Stimulated activated CD4-positive, alpha-beta T cell treated with anti-CD3 and anti-CD28 coated beads, Interleukin-15, amount 100 ng/mL, for 48 hours (primary cell): ENCODE measurements at places on chromosomes 3 and 15.

GRCh38 chr3:171456765-171457606 lies 3.2 kb downstream of the TNIK start:
- DNase-seq = no peak

DNA sequence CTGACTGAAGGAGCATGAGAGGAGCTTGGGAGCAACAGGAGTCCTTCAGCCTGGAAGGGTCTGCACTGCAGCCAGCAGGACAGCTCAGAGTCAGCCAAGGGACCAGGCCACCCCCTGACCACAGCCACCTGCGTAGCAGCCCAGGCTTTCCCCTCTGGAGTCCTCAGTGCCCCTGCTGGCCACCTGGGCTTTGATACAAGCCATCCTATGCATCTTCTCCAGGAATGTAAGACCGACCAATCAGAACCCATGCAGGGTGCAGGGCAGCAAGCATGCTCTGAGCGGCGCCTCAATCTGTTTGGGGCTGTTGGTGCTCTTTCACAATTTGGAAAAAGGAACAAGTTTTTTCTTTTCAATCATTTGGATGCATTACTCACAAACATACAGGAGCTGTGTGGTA lies 52.0 kb downstream of the DZIP1L start:
- no peak for DNase-seq

GRCh38 chr3:60101621-60102020 lies 1051.8 kb upstream of the CFAP20DC start:
- DNase-seq = no peak

- DNase-seq = no peak
These were observed 51.6 kb upstream of the CMTM7 start for GRCh38 chr3:32340039-32340438.

- peak; percentile 33 for DNase-seq
These were observed 19.2 kb upstream of the KPNA1 start for GRCh38 chr3:122533931-122534334.

DNA sequence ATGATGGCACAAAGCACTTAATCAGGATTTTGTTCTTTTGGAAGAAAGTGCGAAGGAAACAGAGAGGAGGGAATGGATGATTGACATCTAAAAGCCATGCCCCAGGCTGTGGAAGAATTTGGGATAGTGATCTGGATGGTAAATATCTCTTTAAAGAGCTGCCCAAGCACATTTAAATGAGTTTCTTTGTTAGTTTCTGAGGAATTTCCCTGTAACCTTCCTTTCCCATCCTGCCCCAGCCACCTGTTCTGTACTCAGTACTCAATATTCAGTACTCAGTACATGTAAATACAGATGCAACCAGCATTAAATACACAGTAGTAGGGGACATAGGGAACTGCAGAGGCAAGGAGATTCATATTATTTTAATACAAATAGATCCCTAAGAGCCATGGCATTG lies 7.8 kb upstream of the CORO2B start:
- DNase-seq = no peak

DNA sequence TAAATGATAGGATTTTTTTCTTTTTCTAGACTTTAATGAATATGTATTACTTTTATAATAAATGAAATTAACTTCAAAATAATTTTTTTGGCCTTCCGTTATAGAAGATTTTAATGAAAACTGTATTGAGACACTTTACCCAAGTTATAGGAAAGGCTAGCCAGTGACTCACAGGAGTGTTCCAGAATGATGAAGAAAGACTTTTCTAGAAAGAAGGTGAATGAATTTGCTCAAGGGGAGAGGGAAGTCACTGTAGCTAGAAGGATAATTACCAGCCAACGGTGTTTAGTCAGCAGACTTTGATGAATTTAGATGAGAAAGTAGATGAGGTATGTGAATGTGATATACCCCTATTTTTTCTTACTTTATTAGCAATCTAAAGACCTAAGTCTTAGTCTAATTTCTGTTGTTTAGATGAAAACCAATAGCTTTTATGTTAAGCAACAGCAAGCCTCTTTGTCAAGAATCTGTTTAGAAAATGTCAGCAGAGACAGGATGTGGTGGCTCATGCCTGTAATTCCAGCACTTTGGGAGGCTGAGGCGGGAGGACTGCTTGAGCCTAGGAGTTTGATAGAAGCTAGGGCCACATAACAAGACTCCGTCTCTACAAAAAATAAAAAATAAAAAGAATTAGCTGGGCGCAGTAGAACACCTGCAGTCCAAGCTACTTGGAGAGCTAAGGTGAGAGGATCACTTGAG lies 3.2 kb downstream of the ALAS1 start:
- DNase-seq = no peak

GRCh38 chr3:30011237-30011803 lies 595.1 kb upstream of the TGFBR2 start:
- DNase-seq = no peak

DNA sequence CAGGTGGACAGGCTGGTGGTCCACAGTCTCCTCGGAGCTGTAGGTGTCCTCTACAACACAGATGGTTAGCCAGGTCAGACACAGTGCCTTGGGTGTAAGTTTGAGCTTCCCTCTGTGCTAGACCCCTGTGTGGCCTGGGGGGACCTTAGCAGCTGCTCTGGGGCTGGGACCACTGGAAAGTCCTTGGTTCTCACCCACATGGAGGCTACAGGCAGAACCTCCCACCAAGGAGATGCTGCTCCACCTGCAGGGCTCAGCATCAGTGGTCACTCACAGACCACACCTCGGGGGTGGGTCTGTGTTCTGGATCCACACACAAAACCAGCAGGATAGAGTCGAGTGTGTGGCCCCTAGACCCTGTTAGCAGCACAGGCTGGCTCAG lies 8.4 kb downstream of the RASL12 start:
- no peak for DNase-seq

- no peak for DNase-seq
These were observed 116.5 kb upstream of the SLC2A2 start for GRCh38 chr3:171142985-171143384.

GRCh38 chr3:47578119-47578632 lies 489 bp downstream of the CSPG5 start:
- no peak for DNase-seq

GRCh38 chr3:63364910-63365309 lies 86.8 kb downstream of the SYNPR start:
- no peak for DNase-seq

DNA sequence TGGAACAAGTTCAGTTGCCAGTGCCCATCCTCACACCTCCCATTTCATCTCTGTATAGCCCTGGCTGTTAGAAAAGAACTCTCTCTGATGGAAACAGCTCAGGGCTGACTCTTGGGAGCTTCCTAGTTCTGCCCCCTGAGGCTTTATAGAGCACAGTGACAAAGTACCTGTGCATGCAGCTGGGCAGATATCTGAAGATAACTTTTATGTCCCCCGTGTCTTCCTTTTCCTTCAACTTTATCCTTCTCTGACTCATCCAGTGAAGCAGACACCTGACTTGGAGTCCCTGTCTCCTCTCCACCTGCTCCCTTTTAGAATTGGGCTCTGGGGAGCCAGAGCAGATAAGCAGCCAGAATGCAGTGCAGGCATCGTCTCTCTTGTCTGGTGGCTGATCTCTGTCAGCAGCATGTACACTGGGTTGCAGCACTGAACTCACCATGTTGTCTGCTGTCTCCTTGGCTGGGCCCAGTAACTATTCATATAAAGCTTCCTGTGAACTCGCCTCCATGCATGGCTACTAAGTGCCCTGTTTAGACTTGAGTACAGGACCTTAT lies 53.9 kb upstream of the PLXNA1 start:
- no peak for DNase-seq

GRCh38 chr3:60584250-60584649 lies 667.0 kb downstream of the FHIT start:
- DNase-seq = no peak

DNA sequence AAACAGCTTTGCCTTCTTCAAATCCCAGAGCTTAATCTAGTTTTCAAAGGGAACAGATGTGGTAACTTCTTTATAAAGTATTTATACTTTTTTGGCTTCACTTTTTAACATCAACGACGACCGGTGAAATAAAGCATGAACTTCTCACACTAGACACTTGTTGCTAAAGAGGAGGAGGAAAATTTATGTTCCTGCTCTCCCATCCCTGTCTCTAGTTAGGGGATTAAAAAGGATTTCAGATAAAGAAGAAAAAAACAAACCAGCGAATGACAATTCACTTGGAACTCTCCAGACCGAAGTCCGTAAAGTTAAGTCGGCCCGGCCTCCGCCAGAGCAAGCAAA lies 672 bp downstream of the NEDD4 start:
- DNase-seq = no peak

GRCh38 chr3:17755836-17756235 lies 13.4 kb upstream of the TBC1D5 start:
- no peak for DNase-seq

DNA sequence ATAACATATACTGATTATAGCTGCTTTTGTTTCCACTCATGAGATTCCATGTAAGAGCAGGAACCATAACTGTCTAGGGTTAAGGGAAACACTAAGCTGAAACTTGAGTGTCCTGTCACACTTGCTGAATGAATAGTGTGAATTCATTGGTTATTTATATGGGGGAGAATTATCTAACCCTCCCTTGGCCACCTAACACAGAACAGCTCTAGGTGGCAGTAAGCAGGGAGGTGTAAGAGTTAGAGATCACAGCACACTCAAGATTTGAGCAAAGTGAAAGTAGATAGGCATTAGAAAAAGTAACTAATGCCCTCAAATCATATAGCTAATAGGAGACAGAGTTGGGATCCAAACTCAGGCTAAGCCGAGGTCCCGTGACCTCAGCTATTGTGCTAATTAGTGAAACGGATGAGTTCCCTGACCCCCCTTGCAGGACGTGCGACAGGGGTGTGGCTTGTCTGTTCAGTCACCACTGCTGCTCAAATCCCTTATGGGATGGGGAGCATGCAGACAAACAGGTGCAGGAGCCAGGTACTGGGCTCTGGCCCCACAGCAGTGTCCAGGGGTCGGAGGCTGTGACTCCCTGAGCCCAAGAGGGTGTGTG lies 27.7 kb upstream of the ANO10 start:
- no peak for DNase-seq

GRCh38 chr15:99435113-99435695 lies 130.6 kb upstream of the MEF2A start:
- no peak for DNase-seq

DNA sequence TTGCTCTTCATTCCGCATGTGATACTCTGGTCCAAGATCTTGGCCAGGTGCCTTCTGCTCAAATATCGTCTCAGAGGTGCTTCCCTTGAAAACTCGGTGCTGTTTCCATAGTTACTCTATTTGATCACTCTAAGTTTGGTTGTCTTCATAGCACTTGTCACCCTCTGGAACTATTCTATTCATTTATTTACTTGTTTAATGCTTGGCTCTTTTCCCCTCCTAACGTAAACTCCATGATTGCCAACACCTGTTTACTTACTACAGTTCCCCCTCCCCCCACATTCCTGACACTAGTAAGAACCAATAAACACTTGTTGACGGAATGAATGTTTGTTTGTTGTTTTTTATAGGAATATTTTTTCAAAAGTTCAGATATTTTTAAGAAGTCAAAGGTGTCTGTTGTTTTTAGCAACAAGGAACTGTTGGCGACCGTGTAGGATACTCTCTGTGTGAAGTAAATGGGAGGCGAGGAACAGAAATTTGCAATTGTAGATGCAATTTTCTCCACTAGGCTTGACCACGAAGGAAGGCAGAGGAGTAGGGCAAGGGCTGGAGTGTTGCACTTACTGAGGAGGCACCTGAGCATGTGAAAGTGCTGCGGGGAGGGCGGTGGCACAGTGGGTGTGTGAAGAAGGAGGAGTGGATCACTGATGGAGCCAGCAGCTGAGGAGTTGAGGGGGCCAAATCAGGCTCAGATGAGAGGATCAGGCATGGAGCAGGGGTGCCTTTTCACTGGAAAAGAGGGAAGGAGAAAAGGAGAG lies 48.4 kb downstream of the MOBP start:
- no peak for DNase-seq

GRCh38 chr15:74387141-74387541 lies 19.7 kb upstream of the CYP11A1 start:
- DNase-seq = no peak

- DNase-seq = no peak
These were observed 391.4 kb upstream of the NDN start for GRCh38 chr15:24078310-24079029.

DNA sequence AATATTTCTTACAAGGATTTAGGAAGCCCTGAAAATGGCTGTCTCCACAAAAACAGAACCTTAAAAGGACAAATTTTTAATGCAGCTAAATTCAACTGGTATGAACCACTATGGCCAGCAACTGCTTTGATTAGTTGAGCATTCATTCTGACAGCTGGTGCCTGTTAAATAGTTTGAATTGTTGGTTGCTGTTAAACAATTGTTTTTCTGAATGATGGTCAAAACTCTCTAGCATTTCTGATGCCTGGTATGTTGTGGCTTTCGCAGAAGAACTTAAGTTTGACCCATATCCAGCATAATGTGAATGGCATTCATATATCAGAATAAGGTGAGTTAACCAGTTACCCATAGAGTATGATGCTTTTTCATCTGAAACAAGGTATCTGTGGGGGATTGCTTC lies 138.4 kb downstream of the MEIS2 start:
- no peak for DNase-seq

DNA sequence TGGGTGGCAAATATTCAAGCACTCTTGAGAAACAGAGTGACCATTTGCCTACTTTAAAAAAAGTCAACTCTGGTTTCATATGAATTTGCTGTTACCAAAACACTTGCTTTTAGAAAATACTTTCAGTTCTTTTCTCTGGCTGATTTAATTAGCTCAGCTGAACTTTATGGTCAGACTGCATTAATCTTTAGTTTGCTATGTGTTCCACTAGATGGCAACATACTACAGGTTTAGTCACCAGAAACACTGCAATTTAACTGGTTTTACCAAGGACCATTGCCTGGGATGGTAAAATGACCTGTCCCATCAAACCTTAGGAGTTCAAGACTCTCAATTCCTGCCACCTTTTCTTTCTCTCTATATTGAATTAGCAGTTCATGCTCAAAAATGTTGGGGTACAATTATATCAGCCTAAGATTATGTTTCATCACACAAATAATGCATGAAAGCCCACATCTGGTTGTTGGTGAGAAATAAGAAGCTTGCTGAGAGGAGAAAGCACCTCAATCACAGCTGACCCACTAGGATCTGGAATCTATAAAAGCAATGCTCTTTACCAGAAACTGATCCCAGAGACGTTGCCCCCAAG lies 14.2 kb downstream of the EIF4E3 start:
- no peak for DNase-seq

- no peak for DNase-seq
These were observed 10.6 kb upstream of the UTS2B start for GRCh38 chr3:191340966-191341365.

DNA sequence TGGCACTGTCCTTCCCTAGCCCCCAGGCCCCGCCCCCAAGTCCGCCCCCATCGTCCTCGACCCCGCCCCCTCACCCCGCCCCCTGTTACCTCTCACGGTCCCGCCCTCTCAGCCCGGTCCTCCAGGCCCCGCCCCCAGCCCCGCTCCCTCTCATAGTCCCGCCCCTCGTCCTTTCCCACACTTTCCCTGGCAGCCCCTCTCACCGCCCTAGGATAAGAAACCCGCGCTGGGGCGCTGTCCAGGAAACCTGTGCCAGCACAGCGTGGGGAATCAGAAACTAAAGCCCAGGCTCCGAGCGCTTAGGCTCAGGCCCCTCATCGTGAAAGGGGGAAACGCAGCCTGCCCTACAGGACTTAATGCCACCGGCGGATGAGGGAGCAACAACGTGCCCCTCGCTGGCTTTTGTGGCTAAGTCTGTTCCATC lies 20.9 kb downstream of the TRPM1 start:
- no peak for DNase-seq

- no peak for DNase-seq
These were observed 16.6 kb downstream of the ABTB1 start for GRCh38 chr3:127689266-127689860.
